ENCODE measurements at places on chromosomes 7 and 10.

DNA sequence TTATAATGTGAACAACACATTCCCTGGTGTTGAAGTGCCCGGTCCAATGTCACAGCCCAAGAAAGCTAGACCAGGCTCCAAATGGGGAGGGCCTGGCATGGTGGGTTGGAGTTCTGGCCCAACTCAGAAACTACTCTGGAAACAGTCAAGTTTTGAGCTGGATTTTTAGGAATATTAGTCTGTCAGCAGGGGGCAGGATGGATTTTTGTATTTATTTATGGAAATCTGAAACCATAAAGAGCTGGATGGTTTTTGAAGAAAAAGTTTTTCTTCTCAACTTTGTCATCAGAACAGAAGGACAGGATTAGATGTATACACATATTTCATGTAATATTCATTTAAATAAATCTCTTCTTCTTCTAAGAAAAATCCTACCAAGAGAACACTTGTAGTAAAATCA, 97.5 kb downstream of the POU6F2 start:
- DNase-seq: no peak

GRCh38 chr7:117138495-117138894, 184.4 kb downstream of the WNT2 start:
- DNase-seq: no peak

GRCh38 chr10:100811752-100812750, 66.7 kb downstream of the PAX2 start:
- DNase-seq: no peak

GRCh38 chr7:6614953-6615722, at the start of gene ZNF853:
TSS of gene ZNF853 (plus strand) at chr7:6615610. CDS start at chr7:6616175, 565 bp downstream.
- no peak for DNase-seq

DNA sequence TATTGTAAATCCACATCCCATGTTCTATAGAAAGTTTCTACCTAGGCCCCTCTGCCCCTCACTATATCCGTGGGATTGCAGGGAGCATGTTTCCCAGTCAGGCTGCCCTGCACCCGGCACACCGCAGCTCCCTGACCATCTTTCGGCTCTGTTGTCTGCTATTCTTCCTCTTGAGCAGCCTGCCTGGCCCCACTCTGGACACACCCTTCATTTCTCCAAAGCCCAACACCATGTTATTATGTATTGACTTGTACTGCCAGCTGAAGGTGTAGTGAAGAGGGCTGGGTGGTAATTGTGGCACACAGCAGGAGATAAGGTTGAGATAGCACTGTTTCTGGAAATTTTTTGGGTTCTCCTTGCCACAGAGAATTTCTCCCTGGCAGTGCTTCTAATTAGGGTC, 9.8 kb downstream of the LRMDA start:
- DNase-seq: no peak

DNA sequence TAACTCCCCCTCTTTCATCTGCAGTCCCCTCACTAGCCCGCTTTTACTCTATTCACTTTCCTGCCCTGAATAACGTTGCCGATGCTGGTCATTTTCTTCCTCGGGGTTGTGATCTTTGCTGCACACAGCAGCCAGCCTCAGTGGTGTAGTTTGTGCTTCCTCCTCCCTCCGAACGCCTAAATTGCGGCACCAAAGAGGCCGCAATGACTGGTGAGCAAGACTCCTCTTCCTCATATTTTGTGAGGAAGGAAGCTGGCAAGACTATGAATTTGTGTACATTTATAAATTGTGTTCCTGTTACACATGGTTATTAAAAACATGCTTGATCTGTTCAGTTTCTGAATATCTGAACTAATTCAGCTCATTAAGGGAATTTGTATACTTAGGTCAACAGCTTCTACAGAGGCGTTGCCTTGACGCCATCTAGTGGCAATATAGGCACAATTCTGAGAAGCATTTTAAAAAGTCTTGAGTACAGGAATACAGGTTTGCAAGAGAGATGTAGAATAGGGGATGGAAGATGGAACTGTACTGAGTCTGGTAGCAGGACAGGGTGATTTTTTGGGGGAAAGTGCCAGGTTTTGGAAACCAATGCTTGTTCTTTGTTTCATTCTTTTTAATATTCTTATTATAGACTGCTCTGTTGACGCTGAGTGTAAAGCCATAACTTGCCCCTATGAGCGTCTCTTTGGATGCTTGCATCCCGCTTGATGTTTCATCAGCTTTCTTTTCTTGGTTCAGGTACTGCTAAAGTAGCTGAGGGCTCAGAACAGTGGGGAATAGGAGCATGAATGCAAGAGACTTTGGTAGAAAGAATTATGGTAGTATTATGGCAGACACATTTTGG, 4.1 kb upstream of the TAS2R5 start:
- peak; percentile 6 for DNase-seq

GRCh38 chr7:110771717-110772116, 319.2 kb upstream of the LRRN3 start:
- no peak for DNase-seq

- no peak for DNase-seq
Measured at GRCh38 chr7:158754746-158755444, 50.3 kb upstream of the NCAPG2 start.

DNA sequence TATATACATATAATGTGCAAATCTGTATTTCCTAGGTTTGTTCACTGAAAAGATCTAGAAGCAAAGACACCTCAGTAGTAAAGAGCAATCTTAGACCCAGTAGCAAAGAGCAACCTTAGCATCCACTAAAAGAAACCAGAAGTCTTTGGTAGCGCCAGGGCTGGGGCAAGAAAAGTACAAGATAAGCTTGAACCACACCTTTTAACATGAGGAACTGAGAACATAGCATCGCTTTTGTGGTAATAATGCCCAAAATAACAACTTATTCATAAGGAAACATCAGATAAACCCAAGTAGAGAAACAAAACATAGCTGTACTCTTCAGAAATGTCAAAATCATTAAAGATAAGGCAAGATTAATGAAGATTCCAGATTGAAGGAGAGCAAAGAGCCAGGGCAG, 173.4 kb downstream of the IMMP2L start:
- no peak for DNase-seq

- no peak for DNase-seq
Measured at GRCh38 chr7:157224627-157225026, 85.9 kb downstream of the UBE3C start.

- no peak for DNase-seq
Measured at GRCh38 chr10:32943854-32944661, 14.0 kb downstream of the ITGB1 start.

DNA sequence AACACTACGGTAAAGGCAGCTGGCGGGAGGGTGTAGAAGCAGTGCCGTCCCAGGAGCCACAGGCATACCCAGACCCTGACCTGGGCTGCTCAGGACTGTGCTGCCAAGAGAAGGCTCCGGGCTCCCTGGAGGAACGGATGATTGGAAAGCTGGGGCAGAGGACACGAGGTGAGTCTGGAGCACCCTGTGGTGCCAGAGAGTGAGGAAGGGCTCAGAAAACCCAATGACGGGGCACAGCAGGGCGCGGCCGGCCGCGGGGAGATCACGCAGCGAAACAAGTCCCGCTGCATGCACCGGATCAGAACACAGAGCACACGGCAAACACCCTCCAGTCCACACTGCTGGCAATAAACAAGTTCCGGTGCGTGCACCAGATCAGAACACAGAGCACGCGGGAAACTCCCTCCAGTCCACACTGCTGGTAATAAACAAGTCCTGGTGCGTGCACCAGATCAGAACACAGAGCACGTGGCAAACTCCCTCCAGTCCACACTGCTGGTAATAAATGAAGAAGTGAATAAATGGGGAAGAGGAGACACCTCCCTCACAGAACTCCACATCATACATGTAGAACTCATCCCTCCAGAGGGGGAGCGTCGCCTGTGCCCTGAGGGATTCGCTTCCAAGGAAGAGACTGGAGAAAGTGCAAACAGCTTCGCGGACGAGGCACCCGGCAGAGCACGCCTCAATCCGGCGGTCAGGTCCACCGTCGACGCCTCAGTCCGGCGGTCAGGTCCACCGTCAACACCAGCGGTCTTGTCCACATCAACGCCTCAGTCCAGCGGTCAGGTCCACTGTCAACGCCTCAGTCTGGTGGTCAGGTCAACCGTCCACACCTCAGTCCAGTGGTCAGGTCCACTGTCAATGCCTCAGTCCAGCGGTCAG, 265.0 kb downstream of the MAD1L1 start:
- no peak for DNase-seq

DNA sequence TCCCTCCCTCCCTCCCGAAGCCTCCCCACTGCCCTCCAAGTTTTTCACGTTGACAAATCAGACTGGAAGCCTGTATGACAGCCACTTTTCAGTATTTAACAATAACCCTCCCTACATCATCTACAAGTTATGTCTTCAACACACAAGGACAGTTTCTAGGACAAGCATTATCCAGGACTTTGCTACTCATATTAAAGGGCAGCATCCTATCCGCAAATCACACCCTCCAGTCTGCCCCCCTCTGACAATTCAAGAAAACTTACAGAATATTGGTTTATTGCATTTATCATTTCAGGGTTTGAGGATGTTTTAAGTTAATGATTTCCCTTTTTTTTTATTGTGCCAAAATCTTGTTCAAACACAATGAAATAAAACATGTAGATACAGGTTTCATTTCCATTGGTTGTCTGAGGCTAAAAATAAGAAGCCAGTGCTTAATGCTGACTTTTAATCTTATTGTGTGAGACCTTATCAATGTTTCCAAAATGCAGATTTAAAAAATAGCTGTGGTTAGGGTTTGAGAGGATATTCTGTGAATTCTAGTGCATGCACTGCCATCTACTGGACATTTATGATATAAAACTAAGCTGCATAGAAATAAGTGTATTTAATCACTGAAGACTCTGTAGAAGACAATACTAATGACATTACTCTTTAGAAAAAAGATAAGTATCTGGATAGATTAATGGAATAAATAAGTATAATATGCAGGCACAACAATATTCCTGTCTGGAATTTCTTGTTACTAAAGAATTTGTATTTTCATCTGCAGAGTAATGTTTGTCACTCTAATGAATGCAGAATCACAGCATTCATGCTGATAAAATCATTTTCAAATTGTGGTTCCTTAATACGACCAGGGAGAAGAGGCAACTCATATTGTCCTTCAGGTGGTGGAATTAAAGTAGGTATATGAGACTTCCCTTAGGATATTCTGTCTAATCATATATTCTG, 64.1 kb downstream of the CAV1 start:
- DNase-seq: no peak

- DNase-seq: no peak
Measured at GRCh38 chr7:129213828-129214227, 11.0 kb upstream of the AHCYL2 start.

GRCh38 chr10:36220151-36220550, 578.1 kb upstream of the FZD8 start:
- no peak for DNase-seq

DNA sequence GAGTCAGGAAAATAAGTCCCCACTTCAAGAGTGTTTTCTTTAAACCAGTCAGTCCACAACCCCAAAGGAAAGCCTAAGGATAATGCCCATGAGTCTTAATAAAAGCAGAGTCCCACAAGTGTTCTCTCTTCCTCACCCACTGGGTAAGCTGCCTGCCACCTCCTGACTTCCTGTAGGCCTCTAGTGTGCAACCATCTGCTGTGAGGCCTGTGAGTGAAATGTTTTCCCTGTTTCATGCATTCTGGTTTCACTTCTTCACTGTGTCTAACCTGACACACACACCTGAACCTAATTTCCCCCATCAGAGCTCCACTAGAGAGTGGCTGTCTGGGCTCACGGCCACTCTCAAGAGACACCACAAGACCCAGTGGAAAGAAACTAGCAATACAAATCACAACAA, 38.9 kb upstream of the GDF10 start:
- peak; percentile 37 for DNase-seq

- no peak for DNase-seq
Measured at GRCh38 chr7:35754741-35755140, 46.1 kb upstream of the SEPTIN7 start.

DNA sequence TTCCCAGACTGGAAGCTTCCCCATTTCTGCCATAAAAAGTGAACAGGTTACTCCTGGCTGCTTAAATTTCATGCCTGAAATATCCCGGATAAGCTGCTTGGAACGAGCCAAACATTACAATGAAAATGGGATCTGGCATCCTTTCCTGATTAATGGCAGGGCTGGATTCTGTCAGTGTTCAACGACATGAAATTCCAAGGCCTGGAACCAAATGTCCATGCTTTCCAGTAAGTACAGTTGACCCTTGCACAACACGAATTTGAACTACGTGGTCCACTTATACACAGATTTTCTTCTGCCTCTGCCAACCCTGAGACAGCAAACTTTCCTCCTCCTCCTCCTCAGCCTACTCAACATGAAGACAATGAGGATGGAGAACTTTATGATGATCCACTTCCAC, 65.4 kb downstream of the SGMS1 start:
- DNase-seq: no peak

DNA sequence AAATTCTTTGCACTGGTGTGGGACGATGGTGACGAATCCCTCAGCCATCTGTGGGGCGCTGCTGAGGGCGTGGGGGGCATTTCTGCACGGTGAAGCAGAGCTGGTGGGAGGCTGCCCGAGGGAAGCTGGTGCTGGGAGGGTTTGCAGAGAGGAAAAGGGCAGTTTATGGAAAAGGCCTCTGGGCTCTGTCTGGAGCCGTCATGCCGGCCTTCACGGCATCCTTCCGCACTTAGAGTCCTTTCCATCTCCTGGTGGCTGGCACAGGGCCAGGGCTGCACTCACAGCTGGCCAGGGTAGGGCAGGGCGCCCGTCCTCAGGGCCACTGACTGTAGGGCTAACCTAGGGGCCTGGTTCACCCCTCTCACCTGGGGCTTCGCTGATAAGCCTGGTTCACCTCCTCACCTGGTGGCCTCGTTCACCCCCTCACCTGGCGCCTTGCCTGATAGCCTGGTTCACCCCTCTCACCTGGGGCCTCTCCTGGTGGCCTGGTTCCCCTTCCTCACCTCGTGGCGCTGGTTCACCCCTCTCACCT, 598 bp upstream of the AMZ1 start:
- no peak for DNase-seq

DNA sequence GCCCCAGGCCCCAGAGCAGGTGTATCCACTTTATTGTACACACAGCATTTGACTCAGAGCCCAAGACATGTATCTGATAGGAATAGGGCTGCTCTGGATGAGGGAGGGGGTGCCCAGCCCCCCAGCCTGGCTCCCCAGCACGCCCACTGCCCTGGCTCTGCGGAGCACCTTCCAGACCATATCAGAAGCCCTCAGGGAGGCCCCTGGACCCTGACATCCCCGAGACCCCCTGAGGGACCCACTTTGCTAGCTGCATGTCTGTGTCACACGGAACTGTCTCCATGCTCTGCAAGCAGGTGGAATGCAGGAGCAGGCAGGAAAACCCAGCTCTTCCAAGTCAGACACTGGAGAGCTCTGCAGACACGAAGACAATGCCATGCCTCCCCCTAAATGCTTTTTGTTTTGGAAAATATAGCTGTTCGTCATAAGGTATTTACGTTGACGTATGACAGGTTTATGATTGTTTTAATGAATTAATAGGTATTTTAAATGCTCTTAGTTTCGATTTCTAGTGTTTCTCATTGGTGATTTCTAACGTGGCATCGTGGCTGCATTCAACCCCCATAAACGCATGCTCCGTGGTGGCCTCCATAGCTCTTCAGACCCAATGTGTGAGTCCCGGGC, 92.8 kb upstream of the INSIG1 start:
- DNase-seq: no peak

DNA sequence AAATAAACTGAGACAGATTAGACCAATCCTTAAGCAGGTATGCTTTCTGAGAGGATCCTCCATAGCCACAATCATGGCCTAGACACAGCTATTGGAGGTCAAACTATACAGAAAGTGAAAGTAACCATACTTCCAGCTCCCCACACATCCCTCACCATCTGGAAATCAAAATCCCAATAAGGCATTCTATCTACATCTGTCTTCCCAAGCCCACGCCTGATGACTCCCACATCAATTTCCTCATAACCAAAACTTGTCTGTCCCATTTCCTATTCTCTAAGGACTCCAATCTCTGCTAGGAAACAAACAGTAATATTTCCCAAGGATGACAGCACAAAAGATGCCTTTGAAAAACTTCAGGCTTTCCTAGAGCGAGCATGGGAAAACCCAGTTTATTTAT, 247.3 kb upstream of the HPS1 start:
- DNase-seq: no peak

Measured in stimulated activated CD4-positive, alpha-beta T cell treated with anti-CD3 and anti-CD28 coated beads, Interleukin-2, amount 100 ng/mL, for 4 hours (primary cell).